Activated T-helper 1 cell treated with anti-CD3 and anti-CD28 coated beads, Interleukin-12 subunit alpha, Interleukin-12 subunit beta, Interleukin-2, Interleukin-4 antibody, amounts not matched to agents 30 ng/mL and 10 ng/mL and 1 ng/mL, durations not matched to agents 14 hours and 24 hours and 36 hours (primary cell): ENCODE measurements at places on chromosomes 7 and 10. TPM values are rescaled to one million over a fixed set of nuclear protein-coding genes. Genes with fewer than 3 reads are reported as not detected.

Gene ZNF239
- 1.4 and 1.7 TPM in 2 replicates for total RNA-seq

DNA sequence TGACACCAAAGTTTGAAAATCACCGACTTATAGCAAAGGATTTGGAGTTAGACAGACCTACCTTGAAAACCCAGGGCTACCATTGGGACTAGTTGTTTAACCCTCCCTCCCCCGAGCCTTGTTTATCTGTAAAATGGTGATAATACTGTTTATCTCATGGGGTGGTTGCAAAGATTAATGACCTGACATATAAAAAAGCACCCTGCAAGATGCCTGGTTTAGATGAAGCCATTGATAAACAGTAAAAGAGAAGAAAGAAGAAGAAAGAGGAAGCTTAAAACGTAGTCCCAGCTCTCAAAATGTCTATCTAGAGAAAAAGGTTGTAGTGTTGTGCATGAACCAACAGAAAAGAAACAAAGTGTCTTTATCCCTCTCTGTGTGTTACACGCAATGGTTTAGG lies 145.7 kb downstream of the FGFR2 start:
- no peak for DNase-seq
- no peak overlapping the region for H3K4me3 ChIP-seq
- no peaks in the 10 kb centered on the region for H3K36me3 ChIP-seq
- no peak overlapping the region for H3K27ac ChIP-seq
- H3K27me3 ChIP-seq: no peaks in the 10 kb centered on the region
- no peaks in the 10 kb centered on the region for H3K4me1 ChIP-seq

GRCh38 chr10:26665080-26666048 lies 32.1 kb upstream of the PDSS1 start:
- no peak for DNase-seq
- no peaks in the 10 kb centered on the region for H3K36me3 ChIP-seq
- peaks cover 5% of the 10 kb centered on the region for H3K27me3 ChIP-seq
- no peak overlapping the region for H3K27ac ChIP-seq
- H3K4me1 ChIP-seq: no peaks in the 10 kb centered on the region

GRCh38 chr10:5644930-5645329 lies 21.5 kb downstream of the ASB13 start:
- peaks cover 21% of the 10 kb centered on the region for H3K4me1 ChIP-seq
- H3K27ac ChIP-seq: no peak overlapping the region
- H3K4me3 ChIP-seq: no peak overlapping the region
- DNase-seq: no peak
- H3K27me3 ChIP-seq: peaks cover 7% of the 10 kb centered on the region

Gene CALHM1
- total RNA-seq: not detected in 2 replicates

Gene PRLHR
- not detected in 2 replicates for total RNA-seq

- no peaks in the 10 kb centered on the region for H3K27me3 ChIP-seq
- DNase-seq: no peak
- no peak overlapping the region for H3K4me3 ChIP-seq
Observed at GRCh38 chr10:93916257-93917063, 22.7 kb downstream of the SLC35G1 start.

- H3K27ac ChIP-seq: peak overlapping the region; percentile 91
- DNase-seq: no peak
- H3K4me3 ChIP-seq: peak overlapping the region; percentile 58
- peaks cover 43% of the 10 kb centered on the region for H3K36me3 ChIP-seq
- H3K27me3 ChIP-seq: no peaks in the 10 kb centered on the region
Observed at GRCh38 chr10:5776136-5776880, 36.9 kb downstream of the GDI2 start.

- H3K27ac ChIP-seq: no peak overlapping the region
- H3K4me1 ChIP-seq: no peaks in the 10 kb centered on the region
- no peak for DNase-seq
- H3K27me3 ChIP-seq: no peaks in the 10 kb centered on the region
Observed at GRCh38 chr7:88280801-88281200, 25.9 kb downstream of the STEAP4 start.

GRCh38 chr10:101512738-101513137 lies 75.3 kb downstream of the POLL start:
- peaks cover 4% of the 10 kb centered on the region for H3K27me3 ChIP-seq
- H3K27ac ChIP-seq: no peak overlapping the region
- no peak overlapping the region for H3K4me3 ChIP-seq
- DNase-seq: no peak

Gene TMEM213
- 0.08 TPM in 1 of 2 replicates, not detected in the other for total RNA-seq
